ENCODE measurements at places on chromosomes 2 and 18. TPM values are rescaled to one million over a fixed set of nuclear protein-coding genes. Genes with fewer than 3 reads are reported as not detected.

The NOTO gene
- not detected for total RNA-seq

The ANO7 gene
- 0.63 TPM for total RNA-seq

The GKN1 gene
- total RNA-seq: not detected

The CD8B2 gene
- total RNA-seq: not detected

The RAB6C gene
- total RNA-seq: not detected

The EMILIN1 gene
- 257 TPM for total RNA-seq

The FOSL2 gene
- 26.6 TPM for total RNA-seq

The TEKT4 gene
- total RNA-seq: not detected

The STAMBP gene
- 17.0 TPM for total RNA-seq

The TMEM37 gene
- total RNA-seq: 0.32 TPM

The CD8B gene
- total RNA-seq: not detected

The IL36B gene
- not detected for total RNA-seq

The POMC gene
- total RNA-seq: not detected

The SERPINB13 gene
- not detected for total RNA-seq

The B3GNT7 gene
- 0.09 TPM for total RNA-seq

The ZC3H6 gene
- total RNA-seq: 4.3 TPM

The MARCHF4 gene
- total RNA-seq: under 0.01 TPM

The RUFY4 gene
- total RNA-seq: not detected

The IL1R2 gene
- total RNA-seq: 0.79 TPM

The DSC2 gene
- total RNA-seq: 0.09 TPM

The SERPINB5 gene
- 0.34 TPM for total RNA-seq

The LRRC30 gene
- not detected for total RNA-seq

The C2orf66 gene
- total RNA-seq: under 0.01 TPM

The GPC1 gene
- 61.6 TPM for total RNA-seq

The SPATS2L gene
- total RNA-seq: 63.5 TPM

The PRKAG3 gene
- not detected for total RNA-seq

The LAMA1 gene
- total RNA-seq: 1.5 TPM

The IL37 gene
- not detected for total RNA-seq

The SKA1 gene
- total RNA-seq: 0.95 TPM

The CDH19 gene
- total RNA-seq: not detected

The ARHGAP28 gene
- 5.0 TPM for total RNA-seq

The DNAJC5G gene
- not detected for total RNA-seq

The ACTG2 gene
- total RNA-seq: 0.95 TPM

The LONRF2 gene
- total RNA-seq: under 0.01 TPM

The PKDCC gene
- total RNA-seq: 53.1 TPM

The STEAP3 gene
- 15.4 TPM for total RNA-seq

The RNF152 gene
- total RNA-seq: 18.3 TPM

The SPP2 gene
- 0.16 TPM for total RNA-seq

The PDCD1 gene
- total RNA-seq: not detected
